ENCODE measurements at places on chromosomes 16 and 17.

DNA sequence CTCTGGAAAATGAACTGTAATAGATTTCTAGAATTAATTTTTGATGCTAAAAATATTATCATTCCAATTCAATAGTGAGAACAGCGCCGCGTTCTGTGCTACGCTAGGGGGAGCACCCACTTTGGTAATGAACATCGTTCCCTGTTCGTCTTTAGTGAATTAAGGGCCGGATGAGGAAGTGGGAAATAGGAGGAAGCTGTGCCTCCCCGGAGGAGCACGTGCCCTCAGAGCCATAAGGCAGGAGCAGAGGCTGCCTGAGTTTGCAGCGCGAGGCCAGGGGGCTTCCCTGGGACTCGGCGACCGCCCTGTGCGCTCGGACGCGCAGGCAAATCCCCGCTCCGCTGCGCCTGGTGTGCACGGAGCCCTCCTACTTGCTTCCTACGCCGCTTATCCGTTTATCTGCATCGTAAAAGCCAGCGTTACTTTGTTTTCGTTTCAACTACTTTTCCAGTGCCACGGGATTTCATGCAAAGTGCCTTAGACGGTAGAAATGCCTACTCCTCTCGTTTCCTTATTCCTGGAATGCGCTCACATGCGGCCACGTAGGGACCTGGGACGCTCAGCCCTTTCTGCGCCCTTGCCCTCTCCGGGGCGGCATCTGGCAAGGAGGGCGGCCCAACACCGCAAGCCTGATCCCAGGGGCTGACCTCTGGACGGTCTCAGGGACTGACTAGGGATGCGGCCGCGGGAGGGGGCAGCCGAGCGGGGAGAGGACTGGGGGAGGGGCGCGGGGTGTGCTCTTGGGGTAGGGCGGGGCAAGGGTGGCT, 76.4 kb downstream of the KCNJ12 start:
- peak; percentile 76 for DNase-seq

GRCh38 chr17:56948491-56948890, 12.4 kb downstream of the COIL start:
- DNase-seq: no peak

- DNase-seq: no peak
These were observed 5.8 kb downstream of the TMEM92 start for GRCh38 chr17:50280068-50280467.

- no peak for DNase-seq
These were observed 45.0 kb downstream of the TEX2 start for GRCh38 chr17:64218066-64218465.

- DNase-seq: no peak
These were observed 148.4 kb downstream of the RPTOR start for GRCh38 chr17:80692931-80693467.

- no peak for DNase-seq
These were observed 19.2 kb downstream of the PLXDC1 start for GRCh38 chr17:39132192-39132610.

DNA sequence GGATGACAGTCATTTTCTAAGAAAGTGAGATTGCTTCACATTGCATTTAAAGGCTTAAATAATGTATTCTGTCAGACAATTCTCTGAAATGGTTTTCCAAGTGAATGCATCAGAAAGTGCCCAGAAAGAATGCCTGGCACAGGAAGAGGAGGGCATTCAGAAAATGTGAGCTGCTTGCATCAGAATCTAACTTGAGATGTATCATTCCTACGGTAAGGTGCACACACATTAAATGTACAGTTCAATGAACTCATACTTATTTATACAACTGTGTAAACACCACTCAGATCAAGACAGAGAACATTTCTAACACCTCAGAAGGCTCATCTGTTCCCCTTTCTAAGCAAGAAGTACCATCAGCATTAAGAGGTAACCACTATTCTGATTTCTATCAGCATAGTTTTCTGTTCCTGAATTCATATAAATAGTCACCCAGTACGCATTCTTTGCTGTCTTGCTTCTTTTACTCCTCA, 638.0 kb downstream of the MAF start:
- DNase-seq: no peak

DNA sequence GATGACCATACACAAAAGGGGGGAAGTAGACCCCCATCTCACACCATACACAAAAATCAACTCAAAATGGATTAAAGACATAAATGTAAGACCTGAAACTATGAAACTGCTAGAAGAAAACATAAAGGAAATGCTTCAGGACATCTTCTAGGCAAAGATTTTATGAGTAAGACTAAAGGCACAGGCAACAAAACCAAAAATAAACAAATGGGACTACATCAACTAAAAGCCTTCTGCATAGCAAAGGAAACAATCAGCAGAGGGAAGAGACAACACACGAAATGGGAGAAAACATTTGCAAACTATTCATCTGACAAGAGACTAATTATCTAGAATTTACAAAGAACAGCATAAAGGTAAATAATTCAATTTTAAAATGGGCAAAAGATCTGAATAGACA, 152.1 kb downstream of the AXIN2 start:
- DNase-seq: no peak

DNA sequence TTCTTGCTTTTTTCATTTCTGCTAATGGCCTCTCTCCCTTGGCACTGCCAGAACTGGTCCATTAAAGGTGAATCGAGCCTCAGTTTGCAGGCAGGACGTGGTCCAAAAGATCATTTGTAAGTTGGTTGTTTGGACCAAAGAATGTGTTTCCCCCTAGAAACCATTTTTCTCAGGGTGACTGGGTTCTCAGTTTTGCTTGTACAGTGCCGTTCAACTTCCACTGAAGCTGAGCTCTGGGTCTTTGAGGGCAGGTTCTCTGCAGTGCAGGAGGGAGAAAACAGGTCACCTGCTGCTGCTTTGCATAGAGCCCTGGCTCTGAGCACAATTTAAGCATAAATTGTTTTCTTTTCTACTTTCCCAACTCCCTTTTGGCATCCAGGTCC, 9.0 kb upstream of the AMZ2 start:
- DNase-seq: no peak

- DNase-seq: no peak
These were observed 538.2 kb downstream of the MAF start for GRCh38 chr16:79062336-79062735.

DNA sequence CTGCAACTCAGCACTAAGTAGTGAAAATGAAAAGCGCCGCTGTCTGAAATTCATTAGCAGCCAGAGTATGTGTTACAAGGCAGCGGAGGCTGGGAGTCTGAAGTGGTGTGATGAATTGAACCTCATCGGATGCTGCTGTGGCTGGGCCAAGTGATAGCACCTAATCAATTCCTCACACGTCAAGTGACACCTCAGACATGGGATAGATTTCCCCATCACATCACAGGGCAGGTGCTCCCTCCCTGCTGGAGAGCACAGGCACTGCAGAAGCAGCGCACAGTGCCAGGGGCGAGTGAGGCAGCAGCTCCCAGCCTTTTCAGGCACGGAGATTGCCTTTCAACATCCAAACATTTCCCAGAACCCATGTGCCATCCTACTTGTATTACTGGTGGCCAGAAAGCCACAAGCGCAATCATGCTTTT, 32.2 kb downstream of the DRC3 start:
- DNase-seq: no peak

DNA sequence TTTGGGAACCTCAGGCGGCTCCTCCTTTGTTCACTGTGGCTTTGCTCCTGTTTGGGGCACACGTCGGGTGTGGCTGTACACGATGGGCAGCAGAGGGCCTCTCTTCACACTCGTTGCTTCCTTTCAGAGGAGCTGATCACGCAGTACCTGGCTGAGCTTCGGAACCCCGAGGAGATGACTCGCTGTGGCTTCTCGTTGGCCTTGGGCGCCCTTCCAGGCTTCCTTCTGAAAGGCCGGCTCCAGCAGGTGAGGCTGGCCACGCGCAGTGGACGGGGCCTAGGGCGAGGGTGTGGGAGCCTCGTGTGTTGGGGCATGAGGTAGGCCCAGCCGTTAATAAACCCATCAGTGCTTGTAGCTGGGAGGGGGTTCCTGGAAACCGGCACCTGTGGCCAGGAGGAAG, 85.0 kb upstream of the ZNF750 start:
- no peak for DNase-seq

- DNase-seq: no peak
These were observed 712 bp downstream of the TMEM256 start for GRCh38 chr17:7403043-7403726.

DNA sequence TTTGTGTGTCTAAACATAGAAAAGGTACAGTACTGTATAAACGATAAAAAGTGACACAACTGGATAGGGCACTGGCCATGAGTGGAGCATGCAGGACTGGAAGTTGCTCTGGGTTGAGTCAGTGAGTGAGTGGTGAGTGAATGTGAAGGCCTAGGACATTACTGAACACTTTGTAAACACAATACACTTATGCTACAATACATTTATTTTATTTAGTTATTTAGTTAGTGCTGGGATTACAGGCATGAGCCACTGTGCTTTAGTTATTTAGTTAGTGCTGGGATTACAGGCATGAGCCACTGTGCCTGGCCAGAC, 4.6 kb downstream of the CFAP20 start:
- no peak for DNase-seq

GRCh38 chr16:53123747-53124146, 69.0 kb downstream of the CHD9 start:
- DNase-seq: no peak

DNA sequence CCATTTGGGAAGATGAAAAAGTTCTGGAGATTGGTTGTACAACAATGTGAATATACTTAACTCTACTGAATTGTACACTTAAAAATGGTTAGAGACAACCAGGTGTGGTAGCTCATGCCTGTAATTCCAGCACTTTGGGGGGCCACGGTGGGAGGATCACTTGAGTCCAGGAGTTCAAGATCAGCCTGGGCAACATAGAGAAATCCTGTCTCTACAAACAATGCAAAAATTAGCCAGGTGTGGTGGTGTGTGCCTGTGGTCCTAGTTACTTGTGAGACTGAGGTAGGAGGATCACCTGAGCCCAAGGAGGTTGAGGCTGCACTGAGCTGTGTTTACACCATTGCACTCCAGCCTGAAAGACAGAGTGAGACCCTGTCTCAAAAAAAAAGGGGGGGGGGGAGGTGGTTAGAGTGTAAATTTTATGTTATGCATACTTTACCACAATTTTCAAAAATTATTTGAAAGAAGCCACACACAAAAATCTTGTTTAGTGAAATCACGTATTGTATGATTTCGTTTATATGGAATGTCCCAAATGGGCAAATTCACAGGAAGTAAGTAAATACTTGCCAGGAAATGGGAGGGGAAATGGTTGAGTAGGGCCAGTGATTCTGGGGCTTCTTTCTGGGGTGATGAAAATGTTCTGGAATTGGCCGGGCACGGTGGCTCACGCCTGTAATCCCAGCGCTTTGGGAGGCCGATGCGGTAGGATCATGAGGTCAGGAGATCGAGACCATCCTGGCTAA, 37.1 kb upstream of the AMZ2 start:
- DNase-seq: no peak

GRCh38 chr16:89956505-89957215, 8.1 kb downstream of the DEF8 start:
- no peak for DNase-seq

GRCh38 chr17:45092911-45093430, 31.9 kb downstream of the NMT1 start:
- no peak for DNase-seq

DNA sequence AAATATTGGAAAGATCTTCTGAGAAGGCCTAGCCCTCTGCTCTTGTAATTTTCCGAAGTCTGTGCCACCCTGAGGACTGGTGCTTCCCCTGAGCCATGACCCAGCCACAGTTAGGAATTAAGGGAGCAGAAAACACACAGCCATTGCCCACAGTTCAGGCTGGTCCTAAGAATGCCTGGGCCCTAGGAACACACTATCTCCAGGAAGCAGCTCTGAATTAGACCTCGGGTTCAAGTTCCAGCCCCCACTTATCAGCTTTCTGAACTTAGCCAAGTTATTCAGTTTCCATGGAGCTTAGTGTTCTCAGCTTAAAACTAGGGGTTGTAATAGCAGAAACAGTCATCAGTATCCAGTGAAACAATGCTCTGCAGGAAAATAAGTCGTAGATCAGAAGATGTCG, 56.0 kb downstream of the CDH13 start:
- no peak for DNase-seq

DNA sequence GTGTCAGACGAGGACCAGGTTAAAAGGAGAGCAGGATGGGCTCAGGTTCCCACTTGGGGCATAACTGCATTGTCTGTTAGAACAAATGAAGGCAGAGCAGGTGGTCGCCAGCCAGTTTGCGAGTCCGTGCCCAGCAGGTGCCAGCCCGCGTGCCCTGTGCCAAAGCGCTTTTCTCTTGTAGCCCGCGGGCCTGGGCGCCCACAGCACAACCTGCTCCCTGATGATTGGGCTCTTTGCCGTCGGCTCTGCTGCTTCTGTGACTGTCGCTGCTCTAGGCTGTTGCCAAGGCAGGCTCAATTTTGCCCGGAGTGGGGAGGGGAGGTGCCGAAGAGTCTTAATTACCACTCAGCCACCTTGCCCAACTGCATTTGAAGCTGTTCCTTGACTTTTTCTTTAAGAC, 21.1 kb downstream of the KNOP1 start:
- no peak for DNase-seq

- DNase-seq: no peak
These were observed 114.6 kb downstream of the SLC39A11 start for GRCh38 chr17:72977771-72978417.

All from hematopoietic multipotent progenitor cell (in vitro differentiated cells).